ENCODE measurements at places on chromosomes 6 and 20. TPM values are rescaled to one million over a fixed set of nuclear protein-coding genes. Genes with fewer than 3 reads are reported as not detected.

GRCh38 chr6:83462524-83462923, 31.7 kb upstream of the ME1 start:
- no peak for DNase-seq

DNA sequence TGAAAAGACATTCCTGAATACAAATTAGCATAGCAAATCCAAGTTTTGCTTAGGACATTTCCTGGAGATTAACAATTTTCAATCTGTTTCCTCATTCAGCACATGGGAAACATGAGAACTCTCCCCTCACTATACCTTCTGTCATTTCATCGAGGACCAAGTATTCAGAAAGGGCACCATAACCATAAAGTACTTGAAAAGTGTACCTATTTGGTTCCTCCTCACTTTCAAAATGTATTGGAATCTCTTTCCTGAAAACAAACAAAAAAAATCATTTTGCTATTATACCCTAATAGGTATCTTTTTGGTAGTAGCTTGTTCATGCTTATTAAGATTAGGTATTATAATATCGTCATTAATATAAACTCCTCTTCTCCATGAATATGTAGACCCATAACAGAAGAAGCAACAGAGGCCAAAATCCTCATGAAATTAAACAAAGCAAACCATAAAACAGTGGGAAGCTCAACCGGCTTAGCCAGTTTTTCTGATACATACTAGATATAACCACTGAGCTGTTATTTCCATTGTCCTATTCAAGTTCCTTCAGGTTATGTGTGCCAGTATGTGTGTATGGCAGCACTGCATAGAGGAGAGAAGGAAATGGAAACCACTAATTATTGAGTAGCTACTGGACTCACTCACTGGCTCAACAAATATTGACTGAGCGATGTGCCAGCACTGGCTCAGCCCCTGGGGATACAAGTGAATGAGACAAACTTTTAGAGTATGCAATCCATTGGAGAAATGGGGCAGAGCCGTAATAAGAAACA, 274.0 kb downstream of the MAFB start:
- DNase-seq, result peak; percentile 72

- no peak for DNase-seq
These were observed 216.0 kb downstream of the DLL1 start for GRCh38 chr6:170074907-170075306.

DNA sequence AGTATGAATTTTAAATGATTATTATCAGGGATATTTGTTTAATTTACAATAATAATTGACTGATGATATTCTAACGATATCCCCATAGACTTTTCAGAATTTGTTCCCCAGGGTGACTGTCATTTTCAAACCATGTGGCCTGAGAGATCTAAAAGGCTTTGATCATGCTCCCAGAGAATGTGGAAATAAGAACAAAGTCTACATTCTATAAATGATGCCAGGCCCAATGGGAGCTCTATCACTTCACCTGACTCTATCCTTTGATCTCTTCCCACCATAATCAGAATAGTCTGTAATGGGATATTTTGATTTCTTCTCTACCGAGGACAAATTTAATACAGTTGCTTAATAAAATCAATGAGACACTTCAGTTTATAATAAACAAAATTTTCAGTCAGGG, 483.4 kb upstream of the IRAK1BP1 start:
- DNase-seq, result no peak

DNA sequence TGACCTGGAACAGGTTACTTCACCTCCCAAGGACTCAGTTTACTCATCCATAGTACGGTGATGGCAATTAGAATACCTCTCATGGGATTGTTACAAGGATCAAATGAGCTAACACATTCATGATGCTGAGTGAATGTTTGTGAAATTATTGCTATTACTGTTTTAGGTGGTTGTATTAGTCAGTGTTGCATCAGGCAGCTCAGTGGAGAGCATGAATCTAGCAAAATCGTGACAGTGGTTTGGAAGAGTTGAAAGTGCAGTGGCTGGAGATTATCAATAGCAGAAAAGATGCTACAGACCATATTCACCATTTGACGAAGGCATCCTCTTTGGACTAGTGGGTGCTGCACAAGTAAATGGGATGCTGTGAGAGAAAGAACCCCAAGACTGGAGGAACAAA, 50.4 kb upstream of the CTNNBL1 start:
- no peak for DNase-seq

DNA sequence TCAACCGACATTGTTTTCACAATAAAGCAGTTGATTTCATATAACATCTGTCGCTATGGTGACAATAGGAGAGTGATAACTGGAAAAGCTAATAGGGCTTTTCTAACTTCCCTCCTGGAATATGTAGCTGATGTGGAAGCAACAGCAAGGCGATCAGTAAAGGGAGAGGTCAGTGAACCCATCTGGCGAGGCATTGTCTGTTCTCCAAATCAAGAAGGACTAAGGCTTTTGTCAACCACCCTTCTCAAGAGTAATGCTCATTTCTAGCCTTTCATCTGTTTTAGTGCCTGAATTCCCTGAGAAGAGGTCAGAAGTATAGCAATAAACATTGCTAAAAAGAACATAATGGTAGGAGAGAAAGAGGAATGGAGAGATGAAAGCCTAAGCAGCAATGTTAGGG, 201.3 kb downstream of the AKAP7 start:
- no peak for DNase-seq

DNA sequence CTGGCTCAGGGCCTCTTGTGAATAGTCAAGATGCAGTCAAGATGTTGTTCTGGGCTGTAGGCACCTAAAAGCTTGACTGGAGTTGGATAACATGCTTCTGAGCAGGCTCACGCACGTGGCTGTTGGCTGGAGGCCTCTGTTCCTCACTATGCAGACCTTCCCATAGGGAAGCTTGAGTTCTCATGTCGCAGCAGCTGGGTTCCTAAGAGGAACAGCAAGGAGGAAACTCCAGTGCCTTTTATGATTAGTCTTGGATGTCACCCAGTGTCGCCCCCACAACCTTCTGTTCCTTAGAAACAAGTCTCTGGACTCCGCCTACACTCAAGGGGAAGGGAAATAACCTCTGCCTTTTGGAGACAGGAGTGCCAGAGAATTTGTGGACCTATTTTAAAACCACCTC, 210.7 kb downstream of the BCAS1 start:
- DNase-seq, result no peak

- DNase-seq, result no peak
These were observed 42.0 kb upstream of the HIVEP1 start for GRCh38 chr6:11970114-11970513.

GRCh38 chr6:42306439-42307140, 88.9 kb upstream of the MRPS10 start:
- DNase-seq, result no peak

DNA sequence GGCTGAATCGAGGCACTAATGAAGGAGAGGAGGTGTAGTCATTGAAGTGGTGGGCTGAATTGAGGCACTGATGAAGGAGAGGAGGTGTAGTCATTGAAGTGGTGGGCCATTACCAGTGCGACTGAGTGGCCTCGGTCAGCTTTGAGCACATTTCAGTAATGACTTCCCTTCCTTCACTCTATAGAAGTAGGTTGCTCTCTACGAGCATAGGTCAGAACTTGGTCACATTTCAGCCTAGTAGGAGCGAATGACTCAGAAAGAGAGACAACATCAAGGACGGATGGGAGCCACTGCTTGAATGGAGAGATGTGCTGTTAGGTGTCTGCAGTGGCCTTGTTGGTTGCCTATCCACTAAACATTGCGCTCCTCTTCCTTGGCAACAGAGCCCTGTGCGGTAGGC, 39.5 kb downstream of the ZDHHC14 start:
- no peak for DNase-seq

DNA sequence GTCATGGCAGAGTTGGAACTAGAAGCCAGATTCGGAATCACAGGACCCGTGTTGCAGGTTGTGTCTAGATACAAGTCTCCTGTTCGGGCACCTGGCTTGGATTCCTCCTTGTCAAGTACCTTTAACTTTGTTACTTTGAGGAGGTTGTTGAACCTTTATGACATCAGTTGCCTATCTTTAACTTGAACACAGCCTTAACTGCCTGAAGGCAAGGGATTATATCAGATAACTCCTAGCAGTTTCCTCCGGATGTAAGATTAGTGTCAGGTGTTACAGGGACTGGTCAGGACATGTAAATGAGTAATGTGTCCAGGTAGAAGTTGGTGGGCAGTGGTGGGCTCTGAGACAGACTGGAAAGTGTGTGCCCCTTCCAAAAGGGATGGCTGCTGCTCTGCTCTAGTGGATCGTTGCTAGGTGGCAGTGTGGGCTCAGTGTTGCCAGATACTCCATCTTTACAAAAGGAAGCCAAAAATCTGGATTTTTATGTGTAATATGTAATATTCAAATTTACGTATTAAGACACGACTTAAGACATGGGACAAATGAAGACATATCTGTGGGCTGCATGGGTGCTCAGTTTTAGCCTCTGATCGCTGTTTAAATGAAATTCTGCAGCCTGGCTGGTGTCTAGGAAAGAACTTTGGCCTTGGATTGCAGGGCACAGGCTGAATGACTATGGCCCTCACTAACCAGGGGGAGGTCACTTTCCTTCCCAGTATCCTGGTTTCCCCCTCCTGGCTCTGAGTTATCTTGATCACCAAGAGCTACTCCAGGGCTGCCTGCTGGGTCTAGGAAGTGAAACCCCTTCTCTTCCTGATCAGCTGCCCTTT, 27.1 kb downstream of the CHMP4B start:
- no peak for DNase-seq

- no peak for DNase-seq
These were observed 199.7 kb upstream of the SIM1 start for GRCh38 chr6:100664274-100665040.

- no peak for DNase-seq
These were observed 3.1 kb downstream of the COL12A1 start for GRCh38 chr6:75202676-75203131.

GRCh38 chr20:16709017-16709416, 20.8 kb upstream of the SNRPB2 start:
- DNase-seq, result no peak

DNA sequence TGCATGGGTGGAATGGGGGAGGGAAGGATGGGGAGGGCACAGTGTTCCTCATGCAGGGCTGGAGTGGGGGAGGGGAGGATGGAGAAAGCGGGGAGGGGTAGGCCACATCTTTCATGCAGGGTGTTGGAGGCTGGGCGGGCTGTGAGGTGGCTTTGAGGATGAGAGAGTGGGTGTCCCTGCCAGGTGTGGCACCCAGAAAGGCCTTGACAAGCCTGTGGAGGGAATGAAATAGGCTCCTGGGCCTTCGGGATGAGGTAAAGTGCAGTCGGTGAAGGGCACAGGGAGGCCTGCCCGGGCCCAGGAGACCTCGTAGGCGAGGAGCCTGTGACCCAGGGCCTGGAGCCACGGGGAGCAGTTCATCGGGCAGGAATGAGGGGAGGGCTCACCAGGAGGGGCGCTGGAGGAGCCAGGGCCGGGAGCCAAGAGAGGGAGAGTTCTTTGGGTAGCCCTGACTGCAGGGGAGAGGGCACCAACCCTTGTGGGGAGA, 7.6 kb downstream of the CEBPB start:
- no peak for DNase-seq

DNA sequence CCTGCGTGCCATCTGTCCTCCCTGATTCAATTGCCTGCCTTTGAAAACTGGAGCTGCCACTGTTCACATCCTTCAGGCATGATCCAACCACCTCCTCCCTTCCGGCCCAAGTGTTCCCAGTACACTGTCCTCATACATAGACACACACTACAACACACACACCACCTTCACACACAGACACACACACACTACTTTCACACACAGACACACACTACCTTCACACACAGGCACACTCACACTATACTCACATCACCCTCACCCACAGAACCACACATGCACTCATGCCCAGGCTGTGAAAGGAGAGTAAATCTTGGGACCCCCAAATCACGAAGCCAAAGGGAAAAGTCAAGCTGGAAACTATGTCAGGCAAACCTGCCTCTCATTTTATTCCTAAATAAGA, 109.4 kb upstream of the MYLIP start:
- no peak for DNase-seq

- no peak for DNase-seq
These were observed 190.6 kb downstream of the MANEA start for GRCh38 chr6:95767897-95768463.

GRCh38 chr6:150134280-150134920, 8.4 kb upstream of the PPP1R14C start:
- peak; percentile 80 for DNase-seq

Gene TMEM151B
- total RNA-seq, result 0.12 TPM

Gene CLPSL2
- total RNA-seq, result not detected

Gene CDH26
- total RNA-seq, result 0.27 TPM

Gene ASF1A
- 17.7 TPM for total RNA-seq

Gene SAMD5
- 13.8 TPM for total RNA-seq

Gene BACH2
- total RNA-seq, result 0.52 TPM

Gene CLVS2
- total RNA-seq, result 0.05 TPM

Gene RCAN2
- total RNA-seq, result 3.6 TPM

Gene GNAS-AS1
- total RNA-seq, result 1.7 TPM

Gene C6orf15
- total RNA-seq, result not detected

Gene TTK
- total RNA-seq, result 25.3 TPM

Gene ZFP57
- total RNA-seq, result not detected

Gene COQ3
- total RNA-seq, result 8.5 TPM

Data from colonic mucosa (tissue), 4 donors.